CD4-positive, alpha-beta T cell treated with Interleukin-6 at 100 ng/mL for 8 hours (primary cell): ENCODE measurements at places on chromosomes 3 and 15.

DNA sequence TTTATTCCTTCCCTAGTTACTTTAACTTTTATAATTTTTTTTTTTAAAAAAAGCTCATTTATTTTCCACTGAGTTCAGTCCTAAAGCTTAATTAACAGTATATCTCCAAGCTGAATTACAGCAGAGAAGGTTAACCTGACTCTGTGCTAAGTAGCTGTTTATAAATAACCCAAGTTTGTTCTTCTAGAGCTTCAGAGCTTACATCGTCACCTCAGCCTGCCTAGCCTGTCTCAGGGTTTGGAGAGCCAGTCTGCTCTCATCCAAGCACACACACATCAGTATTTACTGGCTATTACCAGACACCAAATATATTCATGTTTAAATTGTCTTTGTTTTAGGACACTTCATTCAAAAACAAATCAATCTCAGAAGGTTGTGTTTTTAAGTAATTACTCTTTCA lies 154.9 kb downstream of the CDIN1 start:
- no peak for DNase-seq

GRCh38 chr3:98577178-98577895 lies 16.1 kb downstream of the CPOX start:
- DNase-seq, result no peak

DNA sequence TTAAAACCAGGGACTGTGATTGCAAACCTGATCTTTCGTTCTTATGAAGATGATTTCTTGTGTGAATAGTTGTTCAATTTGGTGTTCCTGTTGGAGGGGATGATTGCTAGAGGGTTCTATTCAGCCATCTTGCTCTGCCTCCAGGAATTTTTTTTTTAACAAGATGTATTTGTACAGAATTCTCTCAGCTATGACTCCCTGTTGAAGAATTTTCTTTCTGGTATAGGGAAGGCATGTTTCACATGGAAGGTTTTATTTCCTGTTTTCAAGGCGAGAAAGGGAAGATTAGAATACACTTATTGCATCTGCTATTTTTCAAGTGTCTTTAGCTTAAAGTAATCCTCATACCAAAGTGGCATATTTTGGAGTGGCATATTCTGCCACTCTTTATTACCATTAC lies 5.6 kb upstream of the LRRC34 start:
- DNase-seq, result no peak

- no peak for DNase-seq
Measured at GRCh38 chr3:7684182-7684715, 817.4 kb upstream of the LMCD1 start.

DNA sequence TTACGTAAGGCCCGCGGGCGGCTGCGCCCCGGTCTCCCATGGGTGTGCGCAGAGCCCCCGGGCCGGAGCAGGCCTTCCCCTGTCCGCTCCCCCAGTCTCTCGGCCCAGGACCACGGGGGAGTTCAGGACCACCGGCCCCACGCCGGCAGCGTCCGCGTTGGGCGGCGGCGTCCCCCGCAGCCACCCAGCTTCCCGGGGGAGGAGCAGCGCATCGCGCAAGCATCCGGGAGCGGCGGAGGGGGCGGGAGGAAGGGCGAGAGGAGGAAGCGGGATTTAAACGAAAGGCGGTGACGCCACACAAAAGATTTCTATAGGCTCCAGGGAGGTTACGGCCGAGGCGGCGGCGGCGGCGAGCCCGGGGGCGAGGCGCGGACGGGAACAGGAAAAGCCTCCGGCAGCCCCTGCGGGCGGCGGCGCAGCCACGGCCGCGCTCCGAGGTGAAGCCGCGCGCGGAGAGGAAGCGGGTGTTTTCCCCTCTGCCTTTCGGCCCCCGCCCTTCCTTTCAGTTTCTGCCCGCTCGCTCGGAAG lies at the start of gene TLNRD1:
Gene TLNRD1, plus strand, starts transcription at position 300 of the 528 bp plus-strand sequence. CDS start 1,349 bp downstream, outside the sequence.
- DNase-seq, result peak; percentile 86

GRCh38 chr15:73318463-73319351 lies 50.1 kb downstream of the HCN4 start:
- DNase-seq, result no peak

- DNase-seq, result no peak
Measured at GRCh38 chr15:98419173-98419780, 229.1 kb upstream of the IGF1R start.

GRCh38 chr3:118740722-118741290 lies 293.8 kb downstream of the IGSF11 start:
- DNase-seq, result no peak

DNA sequence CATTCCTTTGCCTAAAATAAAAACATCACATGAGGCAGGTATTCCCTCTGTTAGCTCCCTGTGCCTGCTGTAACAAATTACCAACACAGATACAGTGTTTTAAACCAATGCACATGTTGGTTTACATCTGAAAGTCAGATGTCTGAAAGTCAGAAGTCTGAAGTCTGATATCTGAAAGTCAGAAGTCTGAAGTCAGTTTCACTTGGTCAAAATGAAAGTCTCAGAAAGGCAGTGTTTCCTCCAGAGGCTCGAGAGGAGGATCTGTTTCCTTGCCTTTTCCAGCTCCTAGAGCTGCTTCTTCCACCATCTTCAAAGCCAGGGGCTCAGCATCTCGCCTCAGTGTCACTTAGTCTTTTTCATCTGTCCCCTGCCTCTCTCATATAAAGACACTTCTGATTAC lies 22.0 kb downstream of the SST start:
- DNase-seq, result no peak

- no peak for DNase-seq
Measured at GRCh38 chr3:16140116-16140893, 34.2 kb upstream of the GALNT15 start.

DNA sequence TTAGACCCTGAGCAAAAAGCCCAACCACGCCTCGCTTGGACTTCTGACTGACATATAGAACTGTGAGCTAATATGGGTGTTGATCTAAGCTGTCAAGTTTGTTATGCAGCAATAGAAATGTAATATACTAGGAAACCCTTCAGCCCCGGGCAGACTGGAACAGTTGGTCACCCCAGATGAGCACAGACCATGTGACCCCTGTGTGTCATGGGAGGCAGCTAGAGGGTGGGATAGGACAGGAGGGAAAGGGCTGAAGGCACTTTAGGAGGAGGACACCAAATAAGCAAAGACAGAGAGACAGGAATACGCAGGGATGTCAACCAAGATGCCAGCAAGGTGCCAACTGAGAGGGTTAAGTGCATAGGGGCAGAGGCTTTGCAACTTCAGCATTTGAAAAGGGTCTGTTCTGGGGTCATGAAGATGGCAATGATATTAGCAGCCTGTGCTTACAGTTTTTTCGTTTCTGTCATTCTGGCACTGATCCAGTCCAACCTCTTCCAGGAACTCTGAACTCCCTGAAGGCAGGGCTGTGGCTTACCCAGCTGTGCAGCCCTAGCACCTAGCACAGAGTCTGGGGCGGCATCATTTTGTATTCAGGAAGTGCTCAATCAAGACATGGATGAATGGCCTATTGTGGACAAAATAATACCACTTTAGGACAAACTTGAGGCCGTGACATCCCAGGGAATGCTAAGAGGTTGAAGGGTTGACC lies 51.4 kb downstream of the HES1 start:
- DNase-seq, result no peak

DNA sequence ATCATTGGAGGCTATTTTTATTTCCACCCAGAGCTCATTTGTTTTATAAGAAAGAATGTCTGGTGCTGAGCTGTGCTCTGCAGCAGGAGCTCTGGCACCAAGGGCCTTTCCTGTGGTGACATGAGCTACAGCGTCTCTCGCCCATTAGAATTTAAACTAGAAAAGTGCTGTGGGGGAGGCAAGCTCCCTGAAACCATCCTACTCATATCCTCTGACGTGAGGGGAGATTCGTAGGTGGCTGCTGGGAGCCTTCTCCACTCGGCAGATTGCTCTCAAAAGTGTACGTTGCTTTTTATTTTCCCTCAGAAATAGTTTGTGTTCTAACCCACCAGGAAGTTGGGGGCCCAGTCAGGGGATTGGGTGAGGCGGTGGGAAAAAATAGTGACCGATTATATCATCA lies 76.3 kb upstream of the ARHGEF3 start:
- peak; percentile 28 for DNase-seq

GRCh38 chr3:142022381-142022780 lies 127.0 kb downstream of the TFDP2 start:
- no peak for DNase-seq

DNA sequence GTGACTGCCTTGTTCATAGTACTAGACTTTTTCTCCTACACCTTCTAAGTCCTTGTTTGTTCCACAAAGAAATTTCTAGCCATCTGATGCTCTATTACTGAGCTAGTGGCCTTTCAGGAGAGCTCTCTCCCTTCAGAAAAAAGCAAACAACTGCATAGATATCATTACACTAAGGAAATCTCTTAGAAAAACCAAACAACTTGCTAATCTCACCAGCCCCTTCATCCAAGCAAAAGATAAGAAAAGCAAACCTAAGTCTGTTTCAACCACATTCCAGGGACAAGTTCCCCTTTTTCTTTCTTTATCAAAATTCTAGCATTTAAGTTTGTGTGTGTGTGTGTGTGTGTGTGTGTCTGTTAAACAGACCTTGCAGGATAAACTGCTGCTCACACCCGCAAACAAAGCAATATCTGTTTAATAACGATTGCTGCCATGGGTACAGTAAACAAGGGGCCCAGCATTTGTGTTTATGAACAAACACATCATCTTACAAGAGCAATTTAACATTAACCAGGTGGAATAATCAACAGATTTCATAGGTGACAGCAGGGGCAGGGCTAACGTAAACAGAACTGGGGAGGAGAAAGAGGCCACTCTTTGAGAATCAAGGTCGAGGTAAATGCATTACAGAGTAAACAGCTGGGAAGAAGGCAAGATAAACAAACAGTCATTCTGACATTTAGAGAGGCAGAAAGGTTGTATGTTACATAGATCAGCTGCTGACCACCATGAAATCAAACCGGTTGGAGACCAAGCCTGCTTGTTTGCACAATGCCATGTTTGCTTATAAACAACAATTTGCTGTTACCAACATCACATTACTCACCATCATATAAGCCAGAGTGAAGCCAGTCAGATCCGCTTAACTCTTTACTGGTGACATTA lies 375.1 kb downstream of the FOXP1 start:
- DNase-seq, result no peak

DNA sequence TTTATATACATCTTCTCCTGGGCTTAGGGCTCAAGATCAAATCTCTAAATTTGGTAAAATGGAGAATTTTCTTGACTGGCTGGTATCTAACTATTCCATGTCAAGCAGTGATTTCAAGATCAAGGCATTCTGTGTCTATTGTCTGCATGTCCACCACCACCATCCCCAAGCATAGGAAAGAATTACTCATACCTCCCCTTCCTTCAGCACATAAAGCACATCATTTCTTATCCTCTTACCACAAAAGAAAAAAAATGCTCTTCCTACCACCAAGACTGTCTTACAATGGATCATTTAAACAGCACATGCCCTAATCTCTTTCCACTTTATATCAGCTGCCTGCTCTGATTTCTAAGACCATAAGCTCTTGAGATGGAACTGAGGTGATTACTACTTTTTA lies 470.5 kb upstream of the THBS1 start:
- DNase-seq, result no peak

DNA sequence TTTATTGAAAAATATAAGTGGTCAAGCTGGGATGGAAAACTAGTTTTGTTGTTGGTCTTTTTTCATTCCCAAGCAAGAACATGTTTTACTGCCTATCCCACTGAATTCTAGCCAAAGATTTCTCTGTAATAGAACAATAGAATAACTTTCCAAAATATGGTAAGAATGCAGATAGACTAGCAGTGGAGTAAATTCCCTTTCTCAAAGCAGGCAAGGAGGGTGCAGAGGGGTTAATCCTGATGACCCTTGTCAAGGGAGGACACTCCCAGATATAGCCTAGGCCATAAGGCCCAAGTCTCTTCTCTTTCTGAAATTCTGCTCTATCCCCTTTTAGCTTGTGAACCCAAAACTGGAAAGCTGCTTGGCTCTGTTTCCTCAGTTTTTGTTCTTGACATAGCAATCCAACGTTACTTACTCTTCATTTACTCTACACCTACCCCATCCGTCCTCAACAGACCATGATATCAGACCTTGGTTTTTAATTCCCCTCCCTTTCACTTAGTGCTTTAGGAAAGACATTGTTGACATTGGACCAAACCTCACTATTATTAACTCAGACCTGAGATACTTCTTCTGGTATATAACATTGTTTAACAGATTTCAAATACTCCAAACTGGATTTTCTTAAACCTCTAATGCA lies 453.6 kb upstream of the THBS1 start:
- no peak for DNase-seq

- DNase-seq, result no peak
Measured at GRCh38 chr3:134373271-134374104, 759 bp downstream of the AMOTL2 start.

DNA sequence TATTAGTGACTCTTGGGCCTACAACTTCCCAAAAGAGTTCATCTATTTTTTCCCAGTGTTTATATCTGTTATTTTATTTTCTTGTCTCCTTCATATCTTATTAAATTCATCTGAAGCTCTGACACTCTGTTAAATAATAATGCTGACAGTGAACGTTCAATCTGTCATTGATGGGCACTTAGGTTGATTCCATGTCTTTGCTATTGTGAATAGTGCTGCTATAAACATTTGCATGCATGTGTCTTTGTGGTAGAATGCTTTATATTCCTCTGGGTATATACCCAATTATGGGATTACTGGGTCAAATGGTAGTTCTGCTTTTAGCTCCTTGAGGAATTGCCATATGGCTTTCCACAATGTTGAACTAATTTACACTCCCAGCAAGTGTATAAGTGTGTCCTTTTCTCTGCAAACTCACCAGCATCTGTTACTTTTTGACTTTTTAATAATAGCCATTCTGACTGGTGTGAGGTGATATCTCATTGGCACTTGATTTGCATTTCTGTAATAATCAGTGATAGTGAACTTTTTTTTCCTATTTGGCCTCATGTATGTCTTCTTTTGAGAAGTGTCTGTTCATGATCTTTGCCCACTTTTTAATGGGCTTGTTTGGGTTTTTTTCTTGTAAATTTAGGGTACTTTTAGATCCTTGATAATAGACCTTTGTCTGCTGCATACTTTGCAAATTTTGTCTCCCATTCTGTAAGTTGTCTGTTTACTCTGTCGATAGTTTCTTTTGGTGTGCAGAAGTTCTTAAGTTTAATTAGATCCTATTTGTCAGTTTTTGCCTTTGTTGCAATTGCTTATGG lies 122.5 kb downstream of the LEKR1 start:
- DNase-seq, result no peak

GRCh38 chr3:169435193-169435592 lies 228.3 kb downstream of the MECOM start:
- no peak for DNase-seq

DNA sequence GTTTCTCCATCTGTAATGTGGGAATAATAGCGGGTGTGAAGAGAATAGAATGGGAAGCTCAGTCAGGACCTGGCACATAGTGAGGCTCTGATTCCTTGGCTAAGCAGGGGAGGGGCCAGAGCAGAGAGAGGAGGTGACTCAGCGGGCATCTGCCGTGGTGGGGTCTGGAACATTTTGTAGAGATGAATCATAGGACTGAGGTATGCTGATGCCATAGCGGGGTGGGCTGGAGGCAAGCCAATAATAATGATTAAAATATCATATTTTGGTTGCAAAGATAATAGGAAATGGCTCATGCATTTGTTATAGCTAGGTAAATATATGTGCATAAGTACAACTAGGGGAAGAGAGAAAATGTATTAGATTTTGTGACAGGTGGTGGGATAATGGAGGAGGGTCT lies 11.2 kb downstream of the TGM4 start:
- no peak for DNase-seq

GRCh38 chr3:4814904-4815574 lies 164.2 kb upstream of the BHLHE40 start:
- no peak for DNase-seq

GRCh38 chr3:132444383-132444782 lies 27.1 kb downstream of the DNAJC13 start:
- DNase-seq, result no peak
